Transverse colon (tissue), 4 donors: ENCODE measurements at places on chromosomes 1 and 21.

DNA sequence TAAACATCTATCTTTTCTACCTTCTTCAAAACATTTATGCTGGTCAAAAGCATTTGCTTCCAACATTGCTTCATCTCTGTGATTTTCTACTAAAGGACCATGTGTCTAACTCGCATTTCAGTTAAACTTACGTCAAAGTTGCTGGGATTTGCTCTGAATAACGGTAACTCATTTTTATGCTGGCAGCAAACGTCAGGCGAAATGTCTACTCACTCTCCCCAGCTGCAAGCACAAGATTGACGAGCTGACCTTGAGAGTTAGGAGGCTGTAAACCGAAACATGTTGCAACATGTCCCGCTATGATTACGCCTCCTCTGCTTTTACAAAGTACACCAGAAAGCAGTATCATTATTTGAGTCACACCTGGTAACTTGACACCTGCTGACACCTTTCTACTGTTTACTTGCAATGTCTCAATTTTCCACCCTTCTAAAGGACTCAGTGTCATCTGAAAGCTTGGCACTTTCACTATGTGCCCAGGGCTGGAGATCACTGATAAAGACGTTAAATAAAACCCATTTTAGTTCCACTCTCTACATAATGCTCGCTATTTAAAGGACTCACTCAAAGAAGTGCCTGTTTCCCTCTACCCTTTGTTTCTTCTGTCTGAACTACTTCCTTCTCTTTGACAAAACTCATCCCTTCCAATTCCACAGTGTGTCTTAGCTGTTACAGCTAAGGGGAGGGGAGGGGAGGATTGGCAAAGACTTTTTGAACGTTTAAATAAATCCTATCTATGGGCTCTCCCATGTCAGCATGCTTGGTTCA lies 111.9 kb downstream of the PTPN14 start:
- DNase-seq, result peak; percentile 28
- no peaks in the 10 kb centered on the region for H3K27me3 ChIP-seq
- H3K27ac ChIP-seq, result peak overlapping the region; percentile 46
- no peak overlapping the region for H3K4me3 ChIP-seq
- peaks cover 21% of the 10 kb centered on the region for H3K4me1 ChIP-seq
- no peaks in the 10 kb centered on the region for H3K36me3 ChIP-seq

- no peak overlapping the region for H3K27ac ChIP-seq
- H3K36me3 ChIP-seq, result no peaks in the 10 kb centered on the region
- no peak for DNase-seq
These were observed 17.3 kb upstream of the TRIM67 start for GRCh38 chr1:231144416-231145193.

DNA sequence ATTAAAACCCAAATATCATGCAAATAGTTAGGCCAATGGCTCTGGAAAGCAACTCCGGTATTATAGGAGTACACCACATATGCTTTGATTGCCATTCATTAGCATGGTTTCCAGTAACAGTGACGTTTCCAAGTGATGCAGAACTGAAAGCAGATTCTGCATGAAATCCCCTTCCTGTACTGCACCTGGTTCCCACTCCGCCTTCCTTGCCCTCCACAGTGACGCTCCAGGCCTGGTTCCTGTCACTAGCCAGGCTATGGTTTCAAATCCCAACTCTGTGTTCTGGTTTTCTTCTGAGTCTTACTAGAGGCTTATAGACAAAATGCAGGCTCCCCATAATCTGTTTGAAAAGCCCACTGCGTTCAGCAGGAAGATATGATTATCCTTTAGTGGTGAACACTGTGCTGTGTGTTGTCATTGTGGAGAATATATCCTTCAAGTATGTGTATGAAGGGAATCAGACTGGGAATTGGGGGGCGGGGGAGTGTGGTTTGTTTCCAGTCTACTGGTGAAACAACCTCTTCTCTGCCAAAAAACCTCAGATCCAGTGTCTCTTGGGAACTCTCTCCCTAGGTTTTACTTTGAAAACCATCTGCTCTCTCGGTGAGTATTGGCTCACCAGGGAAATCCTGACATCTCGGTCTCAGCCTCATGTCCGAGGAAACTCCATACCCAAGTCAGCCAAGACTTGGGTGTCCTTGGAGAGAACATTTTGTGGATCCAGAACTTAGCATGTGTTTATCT lies 78.7 kb downstream of the TYW3 start:
- no peaks in the 10 kb centered on the region for H3K4me1 ChIP-seq
- no peaks in the 10 kb centered on the region for H3K36me3 ChIP-seq
- H3K27ac ChIP-seq, result no peak overlapping the region
- H3K27me3 ChIP-seq, result no peaks in the 10 kb centered on the region
- DNase-seq, result peak; percentile 27

GRCh38 chr1:236509647-236510401 lies 14.0 kb upstream of the LGALS8 start:
- H3K27ac ChIP-seq, result no peak overlapping the region
- H3K36me3 ChIP-seq, result no peaks in the 10 kb centered on the region
- DNase-seq, result peak; percentile 25
- peaks cover 14% of the 10 kb centered on the region for H3K4me1 ChIP-seq
- no peaks in the 10 kb centered on the region for H3K27me3 ChIP-seq

- no peak overlapping the region for H3K27ac ChIP-seq
- peaks cover 18% of the 10 kb centered on the region for H3K4me1 ChIP-seq
- DNase-seq, result peak; percentile 43
These were observed 48.1 kb downstream of the CDC14A start for GRCh38 chr1:100400404-100400803.

DNA sequence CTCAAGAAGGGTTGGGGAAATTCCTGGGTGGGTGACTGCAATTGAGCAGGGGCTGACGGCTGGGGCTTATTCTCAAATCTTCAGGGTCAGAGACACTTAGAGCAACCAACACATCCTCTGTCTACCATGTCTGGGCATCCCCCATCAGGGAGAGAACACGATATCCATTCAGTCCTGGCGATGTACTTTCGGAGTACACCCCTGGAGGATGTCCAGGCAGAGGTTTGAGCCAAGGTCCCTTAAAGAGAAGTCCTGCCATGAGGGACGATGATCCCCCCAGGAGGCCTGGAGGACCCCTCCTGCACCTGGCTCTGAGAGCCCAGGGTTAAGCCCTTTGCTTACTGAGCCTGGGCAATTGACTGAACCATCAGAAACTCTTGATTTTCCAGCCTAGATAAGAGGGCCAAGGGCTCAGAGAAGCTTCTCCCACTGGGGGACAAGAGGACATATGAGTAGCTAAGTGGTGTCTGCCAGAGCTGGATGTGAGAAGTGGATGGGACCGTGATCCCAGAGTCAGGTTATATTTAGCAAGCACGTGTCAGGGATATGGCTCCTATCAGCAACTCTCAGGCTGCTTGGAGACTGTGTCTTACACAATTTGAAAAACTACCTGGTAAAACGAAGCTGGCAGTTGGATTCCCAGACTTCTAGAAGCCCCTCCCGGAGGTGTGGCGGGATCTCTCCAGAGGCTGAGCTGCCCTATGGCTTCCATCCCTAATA lies 253.3 kb upstream of the VAMP3 start:
- no peak overlapping the region for H3K27ac ChIP-seq
- DNase-seq, result no peak
- H3K4me3 ChIP-seq, result no peak overlapping the region
- no peaks in the 10 kb centered on the region for H3K4me1 ChIP-seq
- no peaks in the 10 kb centered on the region for H3K36me3 ChIP-seq

GRCh38 chr21:35145626-35146233 lies 96.6 kb upstream of the RUNX1 start:
- no peaks in the 10 kb centered on the region for H3K27me3 ChIP-seq
- DNase-seq, result no peak
- no peak overlapping the region for H3K27ac ChIP-seq

DNA sequence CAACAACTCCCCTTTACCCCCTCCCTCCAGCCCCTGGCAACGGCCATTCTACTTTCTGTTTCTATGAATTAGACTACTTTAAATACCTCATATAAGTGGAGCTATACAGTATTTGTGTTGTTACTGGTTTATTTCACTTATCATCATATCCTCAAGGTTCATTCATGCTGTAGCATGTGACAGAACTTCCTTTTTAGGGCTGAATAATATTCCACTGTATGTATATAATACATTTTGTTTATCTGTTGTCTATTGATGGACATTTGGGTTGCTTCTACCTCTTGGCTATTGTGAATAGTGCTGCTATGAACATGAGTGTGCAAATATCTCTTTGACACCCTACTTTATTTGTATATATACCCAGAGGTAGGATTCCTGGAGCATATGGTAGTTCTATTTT lies 2.2 kb downstream of the NHLH1 start:
- H3K36me3 ChIP-seq, result no peaks in the 10 kb centered on the region
- DNase-seq, result no peak
- H3K27me3 ChIP-seq, result peaks cover 5% of the 10 kb centered on the region
- no peak overlapping the region for H3K4me3 ChIP-seq
- no peaks in the 10 kb centered on the region for H3K4me1 ChIP-seq

DNA sequence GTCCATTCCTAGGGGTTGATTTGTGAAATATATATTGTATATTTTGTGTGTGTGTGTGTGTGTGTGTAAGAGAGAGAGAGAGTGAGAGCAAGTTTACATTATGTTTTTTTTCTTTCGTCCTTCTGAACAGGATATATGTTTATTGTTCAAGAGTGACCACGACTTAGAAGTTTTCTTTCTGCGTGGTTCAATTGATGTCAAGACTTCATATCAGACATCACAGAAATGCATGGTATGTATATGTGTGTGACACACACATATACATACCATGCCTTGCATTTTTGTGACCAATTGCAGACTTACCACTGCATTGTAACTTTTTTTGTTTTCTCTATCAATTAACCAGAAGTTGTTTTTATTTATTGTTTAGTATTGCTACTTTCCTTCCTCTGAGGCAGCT lies 2.5 kb downstream of the RASAL2 start:
- DNase-seq, result no peak
- H3K27me3 ChIP-seq, result no peaks in the 10 kb centered on the region
- H3K4me1 ChIP-seq, result peaks cover 10% of the 10 kb centered on the region
- H3K27ac ChIP-seq, result no peak overlapping the region
- H3K4me3 ChIP-seq, result no peak overlapping the region
- no peaks in the 10 kb centered on the region for H3K36me3 ChIP-seq

- H3K27me3 ChIP-seq, result no peaks in the 10 kb centered on the region
- no peaks in the 10 kb centered on the region for H3K36me3 ChIP-seq
- H3K27ac ChIP-seq, result no peak overlapping the region
These were observed 264.5 kb downstream of the OLFM3 start for GRCh38 chr1:101732261-101732660.

GRCh38 chr1:178345807-178346206 lies 151.0 kb downstream of the CLEC20A start:
- no peak overlapping the region for H3K27ac ChIP-seq
- H3K4me3 ChIP-seq, result no peak overlapping the region
- H3K4me1 ChIP-seq, result peaks cover 39% of the 10 kb centered on the region
- no peaks in the 10 kb centered on the region for H3K27me3 ChIP-seq
- DNase-seq, result no peak

DNA sequence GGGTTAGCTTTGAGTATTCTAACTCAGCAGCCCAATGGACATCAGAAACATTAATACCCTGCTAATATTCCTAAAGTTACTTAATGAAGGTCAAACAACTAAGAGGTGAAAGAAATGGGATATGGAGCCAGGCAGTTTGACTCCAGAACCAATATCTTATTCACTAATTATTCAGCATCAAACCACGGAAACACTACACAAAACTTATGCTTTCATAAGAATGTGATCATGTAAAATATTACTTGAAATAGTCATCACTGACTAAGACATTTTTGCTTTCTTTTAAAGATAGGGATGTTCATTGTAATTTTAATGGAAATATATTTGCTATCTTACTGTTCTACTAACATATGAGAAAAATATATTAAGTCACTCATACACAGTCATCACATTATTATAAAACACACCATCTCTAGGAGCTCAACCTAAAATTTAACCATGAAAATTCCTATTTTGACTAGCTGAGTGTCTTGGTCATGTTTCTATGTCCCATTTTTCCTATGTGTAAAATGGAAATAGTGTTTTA lies 240.9 kb downstream of the KCTD3 start:
- H3K27ac ChIP-seq, result no peak overlapping the region
- H3K4me1 ChIP-seq, result no peaks in the 10 kb centered on the region
- H3K27me3 ChIP-seq, result no peaks in the 10 kb centered on the region
- H3K36me3 ChIP-seq, result no peaks in the 10 kb centered on the region
- no peak overlapping the region for H3K4me3 ChIP-seq

DNA sequence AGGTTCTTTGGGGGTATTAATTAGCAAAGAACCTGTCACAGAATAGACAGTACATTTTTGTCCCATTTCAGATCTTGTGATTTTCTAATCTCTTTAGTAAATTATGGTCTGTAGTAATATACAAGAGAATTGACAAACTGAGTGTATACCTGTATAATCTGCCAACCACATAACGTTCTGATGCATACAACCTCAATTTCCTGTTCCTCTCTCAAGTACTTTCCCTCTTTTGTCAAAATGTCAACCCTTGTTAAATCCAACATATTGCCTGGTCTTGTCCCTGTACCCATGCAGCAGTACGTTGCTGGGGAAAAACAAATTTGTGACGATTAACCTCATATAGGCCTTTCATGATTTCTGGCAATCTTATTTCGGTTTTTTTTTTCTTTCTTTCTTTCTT lies 1.1 kb downstream of the ARV1 start:
- DNase-seq, result no peak
- H3K4me3 ChIP-seq, result peak overlapping the region; percentile 91
- H3K36me3 ChIP-seq, result no peaks in the 10 kb centered on the region
- H3K4me1 ChIP-seq, result peaks cover 39% of the 10 kb centered on the region
